Lower lobe of right lung (tissue), 2 donors: ENCODE measurements at places on chromosomes 7 and 10. TPM values are rescaled to one million over a fixed set of nuclear protein-coding genes. Genes with fewer than 3 reads are reported as not detected.
A peak's percentile ranks its signal among the peaks of the same experiment; 100 is the strongest.

DNA sequence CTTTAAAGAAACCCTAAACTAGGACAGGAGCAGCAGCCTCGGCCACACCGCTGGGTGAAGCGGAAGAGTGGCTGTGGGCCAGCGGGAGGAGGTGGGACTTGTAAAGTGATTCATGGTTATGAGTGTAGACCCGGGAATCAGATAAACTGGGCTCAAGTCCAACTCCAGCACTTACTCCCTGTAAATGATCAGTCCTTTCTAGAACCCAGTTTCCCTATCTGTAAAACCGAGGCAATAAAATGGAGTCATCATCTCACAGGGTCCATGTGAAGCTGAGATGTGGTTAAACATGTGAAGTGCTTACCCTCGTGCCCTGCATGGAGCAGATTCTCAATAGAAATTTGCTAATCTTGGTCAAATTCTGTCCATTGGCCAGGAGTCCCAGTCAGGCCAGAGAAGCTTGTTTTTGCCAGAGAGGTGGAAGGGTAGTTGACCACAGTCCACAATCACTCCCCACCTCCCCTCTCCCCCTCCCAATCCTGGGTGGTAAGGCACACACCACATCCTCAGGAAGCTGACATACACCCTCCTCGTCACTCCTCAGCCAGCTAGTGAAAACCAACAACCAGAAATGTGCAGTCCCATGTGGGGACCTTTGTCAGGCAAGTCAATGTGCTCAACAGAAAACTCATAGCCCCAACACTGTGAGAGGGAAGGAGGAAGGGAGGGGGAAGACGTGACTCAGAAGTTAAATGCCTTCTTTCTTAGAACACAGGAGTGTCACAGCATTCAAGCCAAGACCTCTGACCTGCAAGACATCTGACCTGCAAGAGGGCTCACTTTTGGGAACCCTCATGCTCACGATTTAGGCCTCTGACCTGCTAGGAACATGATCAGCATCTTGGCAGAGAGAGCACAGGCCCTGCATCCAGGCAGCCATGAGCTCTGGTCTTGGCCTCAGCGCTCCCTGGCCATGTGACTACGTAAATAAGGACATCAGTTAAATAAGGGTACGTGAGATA lies 145.1 kb downstream of the PLXNA4 start:
- H3K27ac ChIP-seq: no peak overlapping the region
- no peaks in the 10 kb centered on the region for H3K4me1 ChIP-seq
- no peak overlapping the region for H3K4me3 ChIP-seq
- H3K27me3 ChIP-seq: no peaks in the 10 kb centered on the region
- no peaks in the 10 kb centered on the region for H3K36me3 ChIP-seq

DNA sequence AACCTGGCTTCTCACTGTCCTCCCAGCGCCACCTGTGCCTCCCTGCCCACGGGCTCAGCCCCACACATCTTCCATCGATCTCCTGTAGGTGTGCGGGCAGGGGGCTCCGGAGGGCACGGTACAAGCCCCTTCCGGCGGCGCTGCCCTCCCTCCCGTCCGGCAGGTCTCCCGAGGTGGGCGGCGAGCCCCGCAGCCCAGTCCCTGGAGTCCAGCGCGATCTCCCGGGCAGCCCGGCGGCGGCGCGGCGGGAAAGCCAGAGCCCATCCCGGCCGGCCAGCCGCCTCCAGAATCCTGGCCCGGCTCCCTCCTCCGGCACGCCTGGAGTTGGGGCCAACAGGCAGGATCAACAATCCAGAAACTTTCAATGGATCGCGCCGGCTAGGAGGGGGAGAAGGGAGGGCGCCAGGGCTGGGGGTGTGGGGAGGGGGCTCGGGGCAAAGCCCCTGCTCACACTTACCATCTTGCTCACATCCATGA lies 100.1 kb downstream of the HIP1 start:
- DNase-seq: peak; percentile 62
- peaks cover 3% of the 10 kb centered on the region for H3K36me3 ChIP-seq
- H3K27me3 ChIP-seq: no peaks in the 10 kb centered on the region
- peak overlapping the region; percentile 82 for H3K27ac ChIP-seq
- peaks cover 16% of the 10 kb centered on the region for H3K4me1 ChIP-seq

GRCh38 chr10:930625-931325 lies 730 bp downstream of the LARP4B start:
- peak overlapping the region; percentile 68 for H3K4me3 ChIP-seq
- DNase-seq: peak; percentile 79
- H3K36me3 ChIP-seq: peaks cover 10% of the 10 kb centered on the region
- H3K27me3 ChIP-seq: no peaks in the 10 kb centered on the region
- H3K4me1 ChIP-seq: peaks cover 47% of the 10 kb centered on the region
- H3K27ac ChIP-seq: peak overlapping the region; percentile 94

DNA sequence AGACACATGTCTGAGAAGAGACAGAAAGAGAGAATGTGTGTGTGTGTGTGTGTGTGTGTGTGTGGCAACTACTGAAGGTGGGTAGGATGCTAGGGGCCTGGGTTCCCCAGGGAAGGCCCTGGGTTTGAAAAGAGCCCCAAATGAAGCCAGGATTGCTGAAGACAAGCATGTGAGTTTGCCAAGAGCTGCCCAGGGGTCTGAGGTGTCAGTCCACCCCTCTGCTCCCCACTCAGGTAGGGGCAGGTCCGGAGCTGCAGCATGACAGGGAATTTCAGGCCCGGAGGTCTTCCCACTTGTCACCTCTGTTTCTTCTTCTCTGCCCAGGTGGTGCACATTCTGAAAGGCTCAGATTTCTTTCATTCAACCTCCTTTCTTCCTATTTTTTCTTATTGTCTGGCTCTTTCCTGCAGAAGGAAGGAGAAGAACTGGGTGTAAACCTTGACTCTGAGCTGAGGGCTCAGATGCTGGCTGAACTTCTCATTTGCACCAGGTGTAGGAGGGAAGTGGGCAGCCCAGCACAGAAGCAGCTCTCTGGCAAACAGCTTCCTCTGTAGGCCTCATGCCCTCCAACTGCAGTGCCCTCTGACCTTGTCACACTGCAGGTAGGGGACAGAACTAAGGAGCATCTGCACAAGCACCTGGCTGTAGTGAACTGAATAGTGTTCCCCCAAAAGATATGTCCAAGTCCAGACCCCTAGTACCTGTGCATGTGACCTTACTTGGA lies 79.6 kb upstream of the LRRC4 start:
- DNase-seq: no peak
- peaks cover 12% of the 10 kb centered on the region for H3K4me1 ChIP-seq
- peaks cover 16% of the 10 kb centered on the region for H3K27me3 ChIP-seq
- no peaks in the 10 kb centered on the region for H3K36me3 ChIP-seq
- H3K27ac ChIP-seq: no peak overlapping the region
- H3K4me3 ChIP-seq: no peak overlapping the region

DNA sequence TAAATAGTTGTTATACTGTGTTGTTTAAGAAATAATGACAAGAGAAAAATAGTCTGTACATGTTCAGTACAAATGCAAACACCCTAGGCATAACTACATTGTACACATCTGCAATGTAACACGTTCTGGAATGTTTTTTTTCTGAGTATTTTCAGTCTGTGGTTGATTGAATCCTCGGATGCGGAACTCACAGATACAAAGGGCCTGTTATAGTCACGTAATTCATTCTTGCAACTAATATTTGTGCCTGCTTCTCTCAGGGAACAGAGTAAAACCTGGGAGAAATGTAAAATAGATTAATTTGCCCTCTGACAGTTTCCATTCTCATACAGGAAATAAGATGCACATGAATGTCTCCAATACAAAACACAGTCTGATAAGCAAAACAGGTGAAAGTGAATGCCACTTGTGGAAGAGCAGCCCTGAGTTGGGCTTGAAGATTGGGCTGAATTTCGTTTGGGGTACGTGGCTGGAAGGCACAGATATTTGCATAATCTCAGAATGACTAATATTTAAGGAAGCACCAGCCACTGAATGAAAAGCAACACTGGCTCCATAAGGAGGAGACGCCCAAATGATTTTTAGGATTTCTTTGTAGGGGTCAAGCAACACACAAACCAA lies 19.1 kb downstream of the DENND2A start:
- no peaks in the 10 kb centered on the region for H3K27me3 ChIP-seq
- H3K4me1 ChIP-seq: no peaks in the 10 kb centered on the region
- no peak for DNase-seq
- H3K4me3 ChIP-seq: no peak overlapping the region

- no peaks in the 10 kb centered on the region for H3K36me3 ChIP-seq
- no peak for DNase-seq
- H3K27me3 ChIP-seq: no peaks in the 10 kb centered on the region
- no peak overlapping the region for H3K4me3 ChIP-seq
- H3K27ac ChIP-seq: no peak overlapping the region
These were observed 95.8 kb downstream of the DKK1 start for GRCh38 chr10:52409928-52410327.

DNA sequence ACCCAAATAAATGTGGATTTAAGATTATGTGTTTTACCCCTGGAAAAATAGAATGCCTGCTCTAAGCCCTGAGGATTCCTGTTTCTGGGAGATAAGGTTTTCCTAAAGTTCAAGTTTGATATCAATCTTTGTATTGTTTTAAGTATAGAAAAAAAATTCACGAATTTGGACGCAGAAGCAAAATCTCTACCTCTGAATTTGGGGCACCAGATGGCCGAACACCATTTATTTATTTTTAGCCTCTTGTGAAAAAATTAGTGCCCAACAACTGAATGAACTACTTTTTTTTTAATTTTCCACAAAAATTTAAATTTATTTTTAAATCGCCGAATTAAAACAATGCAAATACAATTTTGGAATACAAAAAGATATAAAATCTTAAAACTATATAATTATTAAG lies 128.1 kb upstream of the SP4 start:
- no peaks in the 10 kb centered on the region for H3K4me1 ChIP-seq
- no peak overlapping the region for H3K4me3 ChIP-seq
- H3K36me3 ChIP-seq: no peaks in the 10 kb centered on the region
- H3K27me3 ChIP-seq: no peaks in the 10 kb centered on the region
- DNase-seq: no peak

DNA sequence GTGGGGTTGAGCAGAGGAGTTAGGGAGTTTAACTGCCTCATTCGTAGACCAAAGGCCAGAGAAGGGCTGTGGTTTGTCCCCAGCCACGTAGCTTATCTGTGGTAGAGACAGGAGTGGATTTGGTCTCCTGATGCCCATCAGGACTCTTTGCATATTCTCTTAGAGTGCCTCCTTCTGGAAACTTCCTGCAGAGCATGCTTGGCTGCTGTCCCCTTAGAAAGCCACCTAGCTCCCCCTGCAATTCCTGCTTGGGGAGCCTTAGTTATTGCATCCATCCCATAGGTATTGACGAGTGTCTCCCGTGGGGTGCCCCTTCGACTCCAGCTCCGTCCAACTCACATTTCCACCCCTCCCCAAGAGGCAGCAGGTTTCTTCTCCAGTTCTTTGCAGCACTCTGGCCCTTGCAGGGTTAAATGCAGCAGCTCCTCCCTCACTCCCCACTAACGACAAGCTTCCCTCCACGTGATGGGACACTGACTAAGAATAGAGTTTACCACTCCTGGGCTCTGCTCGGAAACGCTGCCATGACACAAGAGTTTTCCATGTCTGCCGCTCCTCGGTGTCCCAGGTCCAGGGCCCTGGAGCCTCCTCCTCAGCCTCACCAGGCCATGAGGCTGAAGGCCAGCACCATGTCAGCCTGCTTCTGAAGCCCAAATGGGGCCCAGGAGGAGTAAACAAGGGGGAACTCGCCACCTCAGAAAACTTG lies 147.8 kb upstream of the UNC5B start:
- no peaks in the 10 kb centered on the region for H3K4me1 ChIP-seq
- no peak for DNase-seq
- no peak overlapping the region for H3K4me3 ChIP-seq
- H3K27ac ChIP-seq: no peak overlapping the region

PIK3AP1 gene
- total RNA-seq: 71.6 TPM

SPDYE9 gene
- total RNA-seq: not detected

CARD11 gene
- 5.7 TPM for total RNA-seq

NACAD gene
- 2.5 TPM for total RNA-seq

SH2D4B gene
- 1.4 TPM for total RNA-seq

ADAM22 gene
- total RNA-seq: 2.7 TPM

NEUROG3 gene
- total RNA-seq: not detected

TMEM229A gene
- total RNA-seq: not detected

TRDMT1 gene
- total RNA-seq: 7.9 TPM

LRRD1 gene
- total RNA-seq: not detected

C10orf53 gene
- not detected for total RNA-seq
